ENCODE measurements at places on chromosomes 11 and 22.

DNA sequence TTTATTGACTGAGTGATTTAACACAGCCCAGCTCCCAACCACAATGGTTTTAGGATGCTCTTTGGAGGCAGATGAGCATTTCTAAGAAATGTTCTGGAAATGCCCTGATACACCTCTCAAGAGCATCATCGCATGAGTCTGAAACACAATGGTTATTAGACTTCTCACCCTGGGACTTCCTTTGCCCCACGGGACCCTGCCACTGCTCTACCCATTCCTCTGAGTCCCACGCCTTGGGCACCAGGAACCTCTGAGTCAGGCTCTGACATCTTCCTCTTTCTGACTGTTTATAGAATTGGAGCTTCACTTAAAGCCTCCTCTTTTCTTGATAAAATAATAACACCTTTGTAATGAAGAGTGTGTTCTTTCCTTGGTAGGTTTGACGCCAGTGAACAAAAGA, 85.6 kb upstream of the PARVA start:
- no peak for DNase-seq

GRCh38 chr11:109747839-109748238, 325.8 kb downstream of the C11orf87 start:
- DNase-seq = no peak

GRCh38 chr11:120318906-120319305, 6.2 kb upstream of the TLCD5 start:
- DNase-seq = no peak

- DNase-seq = no peak
Measured at GRCh38 chr11:126341760-126342161, 13.7 kb upstream of the ST3GAL4 start.
